ENCODE measurements at places on chromosomes 3 and 15. TPM values are rescaled to one million over a fixed set of nuclear protein-coding genes. Genes with fewer than 3 reads are reported as not detected.

ATP13A5 gene
- not detected for total RNA-seq

NUP210 gene
- total RNA-seq, result 2.0 TPM

NMNAT3 gene
- total RNA-seq, result 10.0 TPM

CCR4 gene
- not detected for total RNA-seq

GUCA1C gene
- not detected for total RNA-seq

HES1 gene
- total RNA-seq, result 35.0 TPM

MYRIP gene
- 2.2 TPM for total RNA-seq

ECE2 gene
- total RNA-seq, result 0.49 TPM

MORC1 gene
- total RNA-seq, result not detected

ELL3 gene
- 6.1 TPM for total RNA-seq

- DNase-seq, result no peak
- peaks cover 9% of the 10 kb centered on the region for H3K4me1 ChIP-seq
- H3K27ac ChIP-seq, result no peak overlapping the region
- H3K4me3 ChIP-seq, result no peak overlapping the region
- no peaks in the 10 kb centered on the region for H3K36me3 ChIP-seq
- no peaks in the 10 kb centered on the region for H3K27me3 ChIP-seq
These were observed 762.7 kb downstream of the NTRK3 start for GRCh38 chr15:87493803-87494202.

GRCh38 chr15:62756326-62756994, 286.1 kb upstream of the TPM1 start:
- H3K4me1 ChIP-seq, result peaks cover 21% of the 10 kb centered on the region
- DNase-seq, result no peak
- H3K27ac ChIP-seq, result no peak overlapping the region
- no peaks in the 10 kb centered on the region for H3K36me3 ChIP-seq
- H3K4me3 ChIP-seq, result no peak overlapping the region

GRCh38 chr3:165884518-165884917, 47.3 kb upstream of the BCHE start:
- no peaks in the 10 kb centered on the region for H3K36me3 ChIP-seq
- H3K27ac ChIP-seq, result no peak overlapping the region
- DNase-seq, result no peak
- H3K27me3 ChIP-seq, result no peaks in the 10 kb centered on the region

DNA sequence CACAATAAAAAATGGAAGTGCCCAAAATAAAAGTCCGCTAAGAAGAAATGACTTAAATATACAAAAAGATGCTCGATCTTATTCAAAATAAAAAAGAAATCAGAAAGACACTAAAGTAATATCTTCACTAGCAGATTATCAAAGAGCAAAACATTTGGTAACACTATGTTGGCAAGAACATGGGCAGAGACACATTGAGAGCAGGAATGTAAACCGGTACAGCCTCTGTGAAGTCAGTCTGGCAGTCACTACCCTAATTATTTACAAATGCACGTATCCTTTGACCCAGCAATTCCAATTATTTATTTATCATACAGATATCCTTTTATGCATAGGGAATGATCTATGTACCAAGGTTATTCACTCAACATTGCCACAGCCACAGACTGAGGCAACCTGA, 34.5 kb downstream of the TBL1XR1 start:
- H3K27ac ChIP-seq, result no peak overlapping the region
- DNase-seq, result no peak
- H3K4me3 ChIP-seq, result no peak overlapping the region
- H3K4me1 ChIP-seq, result no peaks in the 10 kb centered on the region

DNA sequence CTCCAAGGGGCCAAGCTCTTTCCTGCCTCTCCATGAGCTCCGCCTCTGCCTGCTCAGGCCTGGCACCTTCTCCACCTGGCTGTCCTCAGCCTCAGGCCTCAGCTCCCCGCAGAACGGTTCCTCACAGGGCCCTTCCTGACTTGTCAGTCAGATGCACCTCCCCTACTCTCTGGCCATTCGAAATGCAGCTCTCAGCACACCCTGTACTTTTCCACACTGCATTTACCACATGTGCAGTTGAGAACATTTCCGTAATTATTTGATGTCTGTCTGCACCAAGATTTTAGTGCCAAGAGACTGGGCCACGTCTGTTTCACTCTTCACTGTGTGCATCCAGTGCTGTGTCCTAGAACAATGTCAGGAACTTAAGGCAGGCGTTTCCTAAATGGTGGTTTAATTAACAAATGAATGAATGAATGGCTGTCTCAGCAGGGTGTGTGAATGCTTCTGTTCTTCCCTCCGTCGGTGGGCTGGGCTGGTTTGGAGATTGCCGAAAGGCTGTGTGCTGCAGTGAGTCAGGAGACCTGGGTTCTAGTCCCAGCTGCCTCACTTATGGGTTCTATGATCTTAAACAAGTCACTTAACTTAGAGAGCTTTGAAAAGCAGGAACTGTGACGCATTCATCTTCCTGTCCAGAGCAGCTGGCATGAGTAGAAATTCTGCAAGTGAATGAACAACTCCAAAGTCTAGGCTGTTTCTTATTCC, 5.4 kb downstream of the MUC4 start:
- H3K27ac ChIP-seq, result peak overlapping the region; percentile 52
- H3K4me3 ChIP-seq, result no peak overlapping the region
- H3K36me3 ChIP-seq, result no peaks in the 10 kb centered on the region
- peaks cover 8% of the 10 kb centered on the region for H3K4me1 ChIP-seq
- peaks cover 5% of the 10 kb centered on the region for H3K27me3 ChIP-seq

DNA sequence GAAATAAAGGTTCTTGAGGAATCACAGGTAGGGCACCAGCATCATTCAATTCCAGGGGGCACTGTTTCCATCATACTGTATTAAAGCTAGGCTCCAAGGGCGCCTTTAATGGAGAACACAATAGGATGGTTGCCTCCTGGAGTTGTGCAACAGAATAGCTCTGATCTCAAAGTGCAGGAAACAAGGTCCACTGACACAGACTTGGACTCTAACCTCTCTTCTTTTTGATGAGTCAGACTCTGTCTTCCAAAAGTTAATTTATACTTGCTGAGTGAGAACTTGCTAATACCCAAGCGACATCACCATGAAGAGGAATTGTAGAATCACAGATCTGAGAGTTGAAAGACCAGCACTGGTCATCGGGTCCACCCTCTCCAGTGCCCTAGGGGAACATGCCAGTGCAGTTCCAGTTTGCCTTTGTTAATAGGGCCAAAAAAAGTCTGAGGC, 94.4 kb upstream of the PHLDB2 start:
- H3K36me3 ChIP-seq, result no peaks in the 10 kb centered on the region
- H3K4me1 ChIP-seq, result peaks cover 78% of the 10 kb centered on the region
- peak overlapping the region; percentile 90 for H3K27ac ChIP-seq
- DNase-seq, result no peak

DNA sequence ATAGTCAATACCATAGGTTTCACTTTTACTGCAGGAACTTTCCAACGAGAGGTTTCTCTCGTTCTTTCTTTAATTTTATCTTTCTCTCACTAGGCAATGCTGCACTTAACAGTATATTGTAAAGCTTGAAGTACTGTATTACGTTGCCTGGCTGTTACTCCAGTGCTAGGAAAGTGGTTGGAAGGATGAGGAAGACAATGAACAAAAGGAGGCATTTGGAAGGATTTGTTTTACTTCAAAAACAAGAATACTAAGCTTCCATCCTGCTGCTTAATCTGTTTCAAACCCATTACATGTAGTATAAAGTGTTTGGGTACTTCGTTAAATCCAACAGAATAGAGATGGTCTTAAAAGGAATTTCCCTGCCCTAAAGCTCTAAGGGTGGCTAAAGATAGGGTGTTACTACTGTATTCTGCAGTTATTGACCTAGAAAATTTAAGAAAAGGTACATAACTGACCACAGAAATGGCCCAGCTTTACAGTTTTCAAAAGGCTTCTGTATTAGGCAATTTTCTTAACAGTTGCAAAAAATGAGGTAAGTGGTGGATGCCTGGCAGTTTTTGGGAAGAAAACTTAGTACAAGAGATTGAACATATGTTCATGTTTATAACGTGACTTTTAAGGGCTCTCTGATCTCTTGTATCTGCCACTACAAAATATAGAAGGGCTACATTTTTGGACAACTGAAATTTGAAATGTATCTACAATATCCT, 785 bp upstream of the IFT57 start:
- no peaks in the 10 kb centered on the region for H3K27me3 ChIP-seq
- no peaks in the 10 kb centered on the region for H3K36me3 ChIP-seq
- peaks cover 7% of the 10 kb centered on the region for H3K4me1 ChIP-seq
- no peak for DNase-seq

GRCh38 chr3:171956181-171956683, 83.1 kb upstream of the FNDC3B start:
- no peak for DNase-seq
- no peaks in the 10 kb centered on the region for H3K4me1 ChIP-seq
- no peak overlapping the region for H3K4me3 ChIP-seq
- H3K27me3 ChIP-seq, result no peaks in the 10 kb centered on the region

DNA sequence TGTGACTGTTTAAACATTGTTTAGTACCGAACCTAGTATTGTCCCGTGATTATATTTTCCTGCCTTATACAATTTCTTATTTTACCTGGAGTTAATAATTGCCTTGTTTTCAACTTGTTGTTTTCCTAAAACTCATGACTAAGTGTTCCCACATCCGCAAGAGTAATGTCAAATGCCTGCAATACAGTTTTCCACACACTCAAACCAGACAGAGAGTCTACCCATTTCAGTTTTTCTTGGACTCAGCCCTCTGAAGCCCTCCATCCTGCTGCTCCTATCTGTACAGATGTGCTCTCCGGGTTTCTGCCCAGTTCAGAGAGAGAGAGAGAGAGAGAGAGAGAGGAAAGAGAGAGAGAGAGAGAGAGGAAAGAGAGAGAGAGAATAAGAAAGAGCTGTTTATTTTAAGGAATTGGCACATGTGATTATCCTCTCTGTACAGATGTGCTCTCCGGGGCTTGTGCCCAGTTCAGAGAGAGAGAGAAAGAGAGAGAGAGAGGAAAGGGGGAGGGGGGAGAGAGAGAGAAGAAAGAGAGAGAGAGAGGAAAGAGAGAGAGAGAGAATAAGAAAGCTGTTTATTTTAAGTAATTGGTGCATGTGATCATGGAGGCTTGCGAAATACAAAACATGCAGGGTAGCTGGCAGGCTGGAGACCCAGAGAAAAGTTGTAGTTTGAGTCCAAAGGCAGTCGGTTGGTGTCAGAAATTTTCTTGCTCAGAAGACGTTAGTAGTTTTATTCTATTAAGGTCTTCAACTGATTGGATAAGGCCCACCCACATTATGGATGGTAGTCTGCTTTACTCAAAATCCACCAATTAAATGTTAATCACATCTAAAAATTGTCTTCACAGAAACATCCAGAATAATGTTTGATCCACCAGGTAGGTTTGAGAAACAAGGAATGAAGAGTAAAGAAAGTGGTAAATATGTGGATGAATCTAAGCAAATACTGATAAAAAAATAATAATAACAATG, 104.1 kb upstream of the GOLGA8J start:
- H3K27me3 ChIP-seq, result peaks cover 2% of the 10 kb centered on the region
- no peaks in the 10 kb centered on the region for H3K4me1 ChIP-seq
- H3K36me3 ChIP-seq, result no peaks in the 10 kb centered on the region
- H3K27ac ChIP-seq, result no peak overlapping the region
- H3K4me3 ChIP-seq, result no peak overlapping the region

- H3K27ac ChIP-seq, result no peak overlapping the region
- no peak overlapping the region for H3K4me3 ChIP-seq
- no peak for DNase-seq
- no peaks in the 10 kb centered on the region for H3K36me3 ChIP-seq
These were observed 57.6 kb downstream of the SSR3 start for GRCh38 chr3:156497326-156497725.

GRCh38 chr15:46365572-46365971, 730.7 kb downstream of the SQOR start:
- no peaks in the 10 kb centered on the region for H3K27me3 ChIP-seq
- H3K4me3 ChIP-seq, result no peak overlapping the region
- no peak overlapping the region for H3K27ac ChIP-seq
- DNase-seq, result peak; percentile 62

GRCh38 chr15:101765772-101766456, 37.4 kb upstream of the OR4F6 start:
- no peak overlapping the region for H3K4me3 ChIP-seq
- no peak for DNase-seq
- no peak overlapping the region for H3K27ac ChIP-seq

DNA sequence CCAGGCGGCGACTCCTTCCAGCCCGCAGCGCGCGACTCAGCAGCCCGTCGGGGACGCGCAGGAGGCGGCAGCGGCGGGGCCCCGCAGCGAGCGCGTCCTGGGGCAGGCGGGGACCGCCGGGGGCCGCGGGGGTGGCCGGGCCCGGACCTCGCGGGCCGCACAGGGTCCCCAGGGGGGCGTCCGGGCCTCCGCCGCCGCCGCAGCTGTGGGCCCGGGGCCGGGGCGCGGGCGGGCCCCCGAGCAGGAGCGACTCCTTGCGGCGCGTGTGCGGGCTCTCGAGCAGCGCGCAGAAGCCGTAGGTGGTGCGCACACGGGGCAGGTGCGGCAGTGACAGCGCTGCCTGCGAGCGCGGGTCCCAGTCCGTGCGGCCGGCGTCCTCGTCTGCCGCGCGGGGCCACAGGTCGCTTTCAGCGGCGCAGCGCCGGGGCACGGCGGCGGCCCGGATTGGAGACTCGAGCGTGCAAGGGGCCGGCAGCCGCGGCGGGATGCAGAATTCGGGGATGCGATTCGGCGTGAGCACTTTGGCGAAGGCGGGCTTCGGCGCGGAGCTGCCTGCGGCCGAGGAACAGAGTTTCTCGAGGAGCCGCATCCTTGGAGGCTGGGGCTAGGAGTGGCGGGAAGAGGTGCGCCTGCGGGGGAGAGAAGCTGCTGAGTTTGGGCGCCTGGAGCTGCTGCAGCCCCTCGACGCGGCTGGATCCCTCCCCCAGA, 535 bp downstream of the C2CD4B start:
- peaks cover 40% of the 10 kb centered on the region for H3K27me3 ChIP-seq
- H3K4me1 ChIP-seq, result no peaks in the 10 kb centered on the region
- no peaks in the 10 kb centered on the region for H3K36me3 ChIP-seq
- H3K27ac ChIP-seq, result no peak overlapping the region
- no peak for DNase-seq

GRCh38 chr3:187906416-187906815, 161.1 kb upstream of the BCL6 start:
- H3K36me3 ChIP-seq, result no peaks in the 10 kb centered on the region
- no peak overlapping the region for H3K27ac ChIP-seq
- DNase-seq, result peak; percentile 71
- no peaks in the 10 kb centered on the region for H3K27me3 ChIP-seq
- H3K4me1 ChIP-seq, result peaks cover under 1% of the 10 kb centered on the region

- no peaks in the 10 kb centered on the region for H3K4me1 ChIP-seq
- no peak for DNase-seq
- H3K27me3 ChIP-seq, result no peaks in the 10 kb centered on the region
- no peaks in the 10 kb centered on the region for H3K36me3 ChIP-seq
These were observed 384.5 kb upstream of the IL12A start for GRCh38 chr3:159604151-159604581.

DNA sequence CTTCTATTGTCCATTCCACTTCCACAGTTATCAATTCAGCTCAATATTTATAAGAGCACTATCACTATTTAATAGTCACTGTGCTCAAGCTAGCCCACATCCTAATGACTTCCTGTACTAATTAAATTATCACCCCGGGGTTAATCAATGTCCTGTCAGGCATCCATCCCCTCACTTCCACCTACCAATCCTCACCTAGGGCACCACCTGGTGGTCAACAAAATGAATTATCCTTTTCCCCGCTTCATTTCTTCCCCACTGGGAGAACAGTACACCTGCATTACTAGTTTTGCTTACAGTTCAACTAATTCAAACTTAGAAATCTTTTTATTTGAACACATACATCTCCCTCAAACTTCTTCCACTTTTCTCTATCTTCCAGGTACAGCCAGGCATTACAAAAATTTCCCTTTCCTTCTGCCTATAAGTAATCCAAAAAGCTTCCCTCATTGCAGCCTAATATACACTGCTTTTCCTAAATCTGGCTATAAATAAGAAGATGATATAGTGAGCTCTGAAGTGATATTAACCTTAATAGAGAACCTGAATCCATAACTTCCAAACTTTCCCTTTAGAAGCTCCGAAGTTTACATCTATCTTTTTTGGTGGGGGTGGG, 68.5 kb downstream of the TMCC1 start:
- no peaks in the 10 kb centered on the region for H3K36me3 ChIP-seq
- no peak for DNase-seq
- H3K4me1 ChIP-seq, result no peaks in the 10 kb centered on the region
- no peak overlapping the region for H3K4me3 ChIP-seq
- H3K27ac ChIP-seq, result no peak overlapping the region

Data from sigmoid colon (tissue), 7 donors.